Esophagus muscularis mucosa (tissue), 4 donors: ENCODE measurements at places on chromosomes 2 and 18. TPM values are rescaled to one million over a fixed set of nuclear protein-coding genes. Genes with fewer than 3 reads are reported as not detected.

DPYSL5 gene
- total RNA-seq, result 0.42 TPM

UGT1A4 gene
- not detected for total RNA-seq

PTGR3 gene
- 23.7 TPM for total RNA-seq

TMEFF2 gene
- total RNA-seq, result 1.7 TPM

MSGN1 gene
- total RNA-seq, result not detected

ALK gene
- total RNA-seq, result 1.6 TPM
